Osteoblast (primary cell): ENCODE measurements at places on chromosomes 5 and 9. TPM values are rescaled to one million over a fixed set of nuclear protein-coding genes. Genes with fewer than 3 reads are reported as not detected.
A peak's percentile ranks its signal among the peaks of the same experiment; 100 is the strongest.

The SLC34A1 gene
- not detected in 2 replicates for total RNA-seq

The CAVIN4 gene
- total RNA-seq: 1.4 and 1.5 TPM in 2 replicates

The SHOC1 gene
- under 0.01 TPM in 2 replicates for total RNA-seq

The ARHGEF37 gene
- total RNA-seq: 0.72 and 0.88 TPM in 2 replicates

The IER5L gene
- total RNA-seq: 86.1 and 104 TPM in 2 replicates

The KIAA0825 gene
- 8.0 and 10.0 TPM in 2 replicates for total RNA-seq

The PAEP gene
- not detected in 2 replicates for total RNA-seq

The LCN9 gene
- total RNA-seq: not detected in 2 replicates

GRCh38 chr5:176542596-176543427 is 5.6 kb upstream of the RNF44 start:
- peak; percentile 85 for DNase-seq

- no peak for DNase-seq
Measured at GRCh38 chr5:96333391-96333790, 99.7 kb downstream of the PCSK1 start.

- no peak for DNase-seq
Measured at GRCh38 chr9:4069457-4070153, 230.3 kb downstream of the GLIS3 start.

DNA sequence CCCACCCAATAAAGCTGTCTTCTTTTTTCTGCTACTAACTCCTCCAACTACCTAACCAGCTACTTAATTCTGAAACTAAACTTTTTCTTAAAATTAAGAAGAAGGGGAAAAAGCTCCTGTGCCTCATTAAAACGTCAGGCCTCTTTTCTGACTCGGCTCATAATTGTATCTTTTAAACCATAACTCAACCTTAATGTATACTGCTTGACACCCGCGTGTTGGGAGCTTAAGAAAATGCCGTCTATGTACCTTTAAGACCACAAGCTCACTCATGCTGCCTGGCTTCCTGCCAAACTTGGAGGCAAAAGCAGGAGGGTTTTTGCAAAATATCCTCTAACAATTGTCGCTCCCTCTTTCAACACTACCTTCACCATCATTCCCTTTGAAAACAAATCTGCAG is 5.0 kb downstream of the EBF1 start:
- DNase-seq: peak; percentile 91

- no peak for DNase-seq
Measured at GRCh38 chr9:6307551-6308096, 20.6 kb upstream of the TPD52L3 start.

DNA sequence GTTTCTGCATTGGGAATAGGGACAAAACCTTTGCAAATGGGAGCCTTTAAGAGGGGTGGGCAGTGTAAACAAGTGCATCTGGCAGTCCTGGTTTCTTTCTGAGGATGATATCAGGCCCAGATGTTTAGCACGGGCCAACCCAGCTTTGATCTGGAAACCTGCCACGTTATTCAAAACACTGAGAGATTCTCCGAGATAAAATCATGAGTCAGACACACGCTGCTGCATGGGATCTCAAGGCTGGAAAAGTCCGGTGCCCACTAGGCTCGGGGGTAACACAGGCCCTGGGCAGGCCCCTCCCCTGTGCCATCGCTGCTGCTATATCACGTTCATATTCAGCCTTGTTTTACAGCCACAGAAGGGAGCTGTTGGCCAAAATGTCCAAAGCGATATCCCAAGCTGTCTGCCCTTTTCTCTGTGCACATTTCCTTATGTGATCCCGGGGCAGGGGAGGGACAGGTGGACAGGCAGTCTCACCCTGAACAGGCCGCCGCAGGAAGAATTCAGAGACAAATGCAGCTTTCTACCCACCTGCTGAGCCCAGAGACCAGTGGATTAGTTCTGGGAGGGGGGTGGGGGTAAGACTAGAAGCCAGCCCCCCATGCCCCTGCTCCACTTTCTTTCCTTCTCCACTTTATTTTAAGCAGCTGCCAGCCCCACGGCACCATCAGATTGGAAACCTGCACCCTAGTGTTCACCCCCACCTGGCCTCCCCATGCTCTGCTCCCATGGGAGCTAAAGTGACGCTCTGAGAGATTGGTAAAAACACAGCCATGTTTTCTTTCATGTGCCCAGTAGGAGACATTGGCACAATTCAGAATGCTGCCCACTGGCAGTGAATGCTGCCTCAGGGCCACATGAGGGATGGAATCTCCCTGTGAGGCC is 63.1 kb downstream of the TMOD1 start:
- no peak for DNase-seq

- no peak for DNase-seq
Measured at GRCh38 chr5:96149546-96149945, 187.9 kb upstream of the ELL2 start.

DNA sequence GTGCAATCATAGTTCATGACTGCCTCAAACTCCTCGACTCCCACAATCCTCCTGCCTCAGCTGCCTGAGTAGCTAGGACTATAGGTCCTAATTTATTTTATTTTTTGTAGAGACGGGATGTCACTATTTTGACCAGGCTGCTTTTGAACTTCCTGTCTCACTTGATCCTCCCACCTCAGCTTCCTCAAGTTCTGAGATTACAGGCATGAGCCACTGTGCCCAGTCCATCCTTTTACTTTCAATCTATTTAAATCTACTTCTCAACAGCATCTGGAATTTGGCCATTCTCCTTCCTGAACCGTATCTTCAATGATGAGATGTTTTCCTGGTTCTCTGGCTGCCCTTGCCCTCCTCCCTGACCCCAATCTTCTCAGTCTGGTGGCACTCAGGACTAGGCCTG is 12.2 kb upstream of the GRIN1 start:
- no peak for DNase-seq

DNA sequence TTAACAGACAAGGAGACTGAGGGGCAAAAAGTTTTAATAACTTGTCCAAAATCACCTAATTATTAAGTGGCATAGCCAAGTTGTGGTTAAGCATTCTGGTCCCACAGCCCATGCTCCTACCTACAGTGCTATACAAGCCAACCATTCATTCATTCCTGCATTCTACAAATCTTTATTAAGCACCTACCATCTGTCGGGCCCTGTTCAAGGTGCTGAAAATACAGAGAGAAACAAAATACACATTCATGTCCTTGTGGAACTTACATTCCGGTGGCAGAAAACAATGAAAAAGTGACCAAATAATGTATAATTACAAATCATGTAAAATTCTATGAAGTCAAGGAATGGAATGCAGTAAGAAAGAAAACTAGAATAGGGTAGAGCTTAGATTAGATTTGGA is 27.8 kb upstream of the CDH6 start:
- no peak for DNase-seq

GRCh38 chr9:85130764-85131163 is 461.2 kb downstream of the NTRK2 start:
- DNase-seq: no peak

DNA sequence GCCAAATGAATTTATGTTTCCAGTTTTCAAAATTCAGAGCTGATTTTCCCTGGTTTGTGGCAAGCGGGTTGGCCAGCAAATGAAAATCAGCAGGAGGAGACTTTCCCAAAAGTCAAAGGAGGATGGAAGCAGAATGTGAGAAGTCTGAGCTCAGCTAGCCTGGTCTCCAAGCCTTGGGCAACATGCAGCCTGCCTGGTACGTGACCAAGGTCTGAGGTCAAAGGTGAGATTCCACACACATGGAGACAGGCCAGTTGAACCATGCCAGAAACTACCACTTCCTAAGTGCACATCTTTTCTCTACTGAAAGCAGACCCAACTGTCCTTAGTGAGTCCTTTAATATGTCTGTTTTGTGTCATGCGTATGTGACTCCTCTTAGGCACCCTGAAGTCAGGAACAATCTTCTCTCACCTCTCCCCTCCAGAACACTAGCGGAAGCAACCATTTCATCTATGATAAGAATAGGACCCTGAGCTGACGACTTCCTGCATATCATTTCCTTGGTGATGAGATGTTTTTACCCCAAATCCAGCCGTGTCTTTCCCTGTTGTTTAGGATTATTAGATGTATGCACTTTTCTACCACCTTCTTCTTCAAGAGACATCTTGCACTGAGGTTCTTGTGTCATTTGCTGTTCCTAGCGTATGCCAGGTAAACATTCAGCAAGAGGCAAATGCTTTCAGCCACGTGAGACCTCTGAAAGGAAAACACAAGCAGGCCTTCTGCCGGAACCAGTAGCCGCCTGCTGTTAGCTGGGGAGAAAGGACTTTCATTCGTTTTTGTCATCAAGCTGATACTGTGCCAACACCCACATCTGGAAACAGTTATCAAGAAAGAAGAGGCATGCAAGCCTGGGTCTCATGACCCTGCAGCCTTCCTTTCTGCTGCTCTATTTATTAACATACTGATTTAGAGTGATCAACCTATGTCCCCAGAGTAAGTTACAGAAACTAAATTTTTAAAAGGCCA is 9.7 kb upstream of the TGFBI start:
- DNase-seq: no peak

DNA sequence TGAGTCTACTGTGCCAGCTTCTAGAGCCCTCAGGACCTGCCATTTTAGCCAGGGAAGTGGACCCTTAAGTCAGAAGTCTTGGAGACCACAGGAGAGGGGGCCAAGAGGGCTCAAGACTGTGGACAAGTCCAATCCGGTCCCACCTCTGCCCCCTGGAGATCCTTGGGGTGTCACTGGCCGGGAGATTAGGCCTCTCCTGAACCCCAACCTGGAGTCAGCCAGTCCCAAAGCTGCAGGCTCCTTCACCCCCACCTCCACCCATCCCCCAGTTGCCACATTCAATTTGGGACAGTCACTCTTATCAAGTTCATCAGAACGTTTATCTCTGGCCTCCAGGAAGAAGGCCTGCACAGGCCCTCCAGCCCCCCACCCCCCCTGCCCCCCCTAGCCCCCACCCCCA is 290 bp downstream of the SLC23A1 start:
- DNase-seq: peak; percentile 15

- DNase-seq: no peak
Measured at GRCh38 chr9:6897898-6898302, 140.1 kb downstream of the KDM4C start.
